Fibroblast of upper back skin (primary cell): ENCODE measurements at places on chromosomes 7 and 10.

DNA sequence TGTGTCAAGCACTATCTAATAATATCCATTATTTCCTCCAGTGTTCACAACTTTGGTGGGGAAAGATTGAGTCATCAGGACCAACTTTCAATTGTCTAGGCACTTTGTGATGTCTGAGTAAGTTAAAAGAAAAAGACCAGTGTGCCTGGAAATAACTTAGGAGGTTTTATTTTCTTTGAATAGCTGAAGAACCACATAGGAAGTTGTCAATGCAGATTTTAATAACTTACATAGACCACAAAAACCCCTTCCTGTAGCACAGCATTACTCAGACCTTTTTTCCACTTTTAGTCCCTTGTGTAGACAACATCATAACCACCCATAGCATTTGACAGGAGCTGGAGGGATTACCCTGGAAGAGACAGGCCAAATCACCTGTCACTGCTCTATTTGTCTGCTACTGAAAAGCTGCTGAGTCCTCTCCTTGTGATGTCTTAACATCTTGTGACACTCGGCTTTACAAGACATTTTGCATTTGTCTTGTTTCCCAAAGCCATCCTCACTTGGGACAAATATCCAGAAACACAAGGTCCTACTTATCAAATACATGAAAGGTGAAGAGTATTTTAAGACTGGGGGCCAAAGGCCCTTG lies 241.5 kb upstream of the PTER start:
- no peak for DNase-seq

GRCh38 chr7:139109983-139110411 lies 477 bp upstream of the ZC3HAV1 start:
- DNase-seq: no peak

GRCh38 chr10:21364196-21365114 lies 161.0 kb downstream of the SKIDA1 start:
- peak; percentile 82 for DNase-seq

- peak; percentile 63 for DNase-seq
Observed at GRCh38 chr7:17646253-17646956, 293.9 kb downstream of the SNX13 start.

DNA sequence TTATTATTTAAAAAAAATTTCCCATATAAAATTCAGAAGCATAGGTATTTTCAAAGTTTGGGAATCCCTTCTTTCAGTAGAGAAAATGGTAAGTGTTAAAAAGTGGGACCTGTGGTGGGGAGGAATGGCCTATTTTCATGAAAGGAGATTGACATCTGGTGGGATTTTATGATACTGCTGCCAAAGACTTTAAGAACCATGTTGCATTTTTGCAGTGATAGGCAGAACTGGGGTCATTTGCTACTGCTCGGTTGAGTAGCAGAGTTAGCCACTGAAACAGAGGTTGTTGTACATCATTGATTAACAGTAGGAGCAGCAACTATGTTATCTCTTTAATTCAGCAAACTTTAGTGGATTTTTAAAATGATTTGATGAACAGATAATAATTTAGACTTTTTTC lies 4.4 kb downstream of the BICC1 start:
- DNase-seq: no peak

- peak; percentile 7 for DNase-seq
Observed at GRCh38 chr7:7653593-7654187, 13.1 kb downstream of the UMAD1 start.

- no peak for DNase-seq
Observed at GRCh38 chr7:99029466-99030435, 114.2 kb downstream of the SMURF1 start.

DNA sequence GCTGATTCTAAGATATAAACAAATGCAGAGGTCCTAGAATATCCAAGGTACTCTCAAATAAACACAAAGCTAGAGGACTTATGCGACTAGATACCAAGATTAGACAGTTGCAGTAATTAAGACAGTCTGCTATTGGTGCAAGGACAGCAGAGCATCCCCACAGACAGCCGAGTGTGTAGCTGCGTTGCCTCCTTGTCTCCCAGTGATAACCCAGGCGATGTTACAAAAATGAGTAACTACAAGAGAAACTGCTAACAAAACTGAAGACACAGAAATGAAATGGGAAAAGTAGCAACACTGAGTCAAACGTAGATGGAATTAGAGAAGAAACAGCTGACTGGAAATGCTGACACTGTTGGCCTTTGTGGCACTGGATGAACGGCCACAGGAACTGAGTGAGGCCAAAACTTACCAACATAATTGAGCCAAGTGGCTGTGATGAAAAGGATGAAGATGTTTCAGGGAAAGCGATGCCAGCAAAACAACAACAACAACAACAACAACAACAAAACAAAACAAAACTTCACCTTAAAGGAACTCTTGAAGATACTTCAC lies 54.3 kb downstream of the BAIAP2L1 start:
- DNase-seq: no peak

DNA sequence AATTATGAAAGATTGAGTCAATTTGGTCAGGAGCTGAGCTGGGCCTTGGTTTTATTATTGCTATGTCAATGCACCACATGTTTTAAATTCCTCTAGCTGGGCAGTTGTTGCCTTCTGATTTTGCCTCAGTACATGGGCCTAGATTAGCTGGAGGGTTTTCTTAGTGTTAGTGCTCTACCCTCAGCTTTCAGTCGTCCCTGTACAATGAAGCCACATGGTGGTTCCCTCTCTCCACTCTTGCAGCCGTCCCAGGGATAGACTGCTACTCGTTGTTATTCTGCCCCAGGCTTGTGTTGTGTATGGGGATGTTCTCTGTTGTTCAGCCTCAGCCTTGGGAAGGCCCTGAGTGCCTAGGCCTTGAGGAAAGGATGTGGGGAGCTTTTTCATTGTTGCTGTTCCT lies 37.0 kb downstream of the NHLRC2 start:
- DNase-seq: no peak

DNA sequence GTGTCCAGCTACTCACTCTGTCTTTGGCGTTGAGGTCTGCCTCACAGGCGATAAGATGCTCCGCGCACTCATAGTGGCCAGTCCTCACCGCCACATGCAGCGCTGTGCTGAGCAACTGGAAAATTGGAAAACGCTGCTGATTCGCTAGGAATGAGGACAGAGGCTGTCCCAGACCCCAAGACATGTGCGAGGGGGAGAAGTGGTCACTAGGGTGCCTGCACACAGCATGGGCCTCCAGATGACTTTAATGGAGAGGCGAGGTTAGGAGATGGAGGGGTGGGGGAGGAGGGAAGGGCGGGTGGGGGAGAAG lies 5.2 kb downstream of the ANKRD1 start:
- DNase-seq: no peak

GRCh38 chr10:5482016-5482415 lies 17.4 kb downstream of the CALML5 start:
- DNase-seq: no peak

GRCh38 chr10:92965314-92965713 lies 95.3 kb upstream of the CYP26C1 start:
- peak; percentile 64 for DNase-seq

GRCh38 chr10:116554628-116555027 lies 8.9 kb downstream of the PNLIP start:
- DNase-seq: no peak

DNA sequence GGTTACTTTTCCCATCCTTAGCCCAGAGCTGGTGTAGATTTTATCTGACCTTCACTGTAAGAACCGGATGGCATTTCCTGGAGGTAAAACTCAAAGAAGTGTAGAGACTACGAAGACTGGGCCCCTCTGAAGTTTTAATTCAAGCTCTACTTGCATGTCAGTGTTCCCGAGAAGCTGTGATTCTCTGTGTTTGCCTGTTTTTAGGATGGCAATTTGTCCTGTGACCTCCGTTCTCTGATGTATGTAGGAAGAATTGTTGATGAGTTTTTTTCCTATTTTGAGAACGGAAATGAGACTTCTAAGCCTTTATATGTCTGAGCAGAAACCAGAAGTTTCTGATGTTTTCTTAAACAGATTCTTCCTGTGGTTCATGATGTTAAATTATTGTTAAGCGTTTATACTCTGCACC lies 94.1 kb downstream of the CDCA7L start:
- no peak for DNase-seq

- DNase-seq: no peak
Observed at GRCh38 chr7:43247757-43248156, 135.3 kb downstream of the HECW1 start.

DNA sequence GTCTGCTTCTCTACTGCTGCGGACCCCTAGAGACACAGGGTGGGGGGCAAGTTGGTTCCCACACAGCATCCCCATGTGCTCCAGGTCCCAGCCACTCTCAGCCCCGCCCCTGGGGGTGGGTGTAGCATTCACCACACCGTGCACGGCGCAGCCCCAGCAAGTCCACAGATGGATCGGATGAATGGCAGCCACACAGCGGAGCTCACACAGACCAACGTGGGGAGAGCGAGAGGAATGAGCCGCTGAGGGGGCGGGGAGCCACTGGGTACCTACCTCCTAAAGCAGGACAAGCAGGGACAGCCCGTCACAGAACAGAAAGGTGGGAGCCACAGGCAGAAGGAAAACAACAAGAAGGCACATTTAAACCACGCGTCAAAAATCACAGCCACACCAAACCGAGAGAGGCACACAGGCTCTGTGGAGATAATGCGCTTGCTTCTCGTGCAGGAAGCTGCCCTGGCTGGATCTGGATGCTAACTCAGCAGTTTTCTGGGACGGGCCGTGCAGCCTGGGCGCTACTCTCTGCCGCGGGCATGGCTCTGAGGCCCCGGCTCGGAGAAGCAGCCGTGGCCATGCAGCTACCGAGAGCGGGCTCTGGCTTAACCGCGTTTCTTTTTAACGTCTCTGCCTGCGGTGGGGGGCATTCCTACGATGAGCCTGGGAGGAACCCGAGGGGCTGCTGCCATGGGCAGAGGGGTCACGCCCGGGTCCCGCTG lies 102.5 kb downstream of the CYTH3 start:
- DNase-seq: no peak

DNA sequence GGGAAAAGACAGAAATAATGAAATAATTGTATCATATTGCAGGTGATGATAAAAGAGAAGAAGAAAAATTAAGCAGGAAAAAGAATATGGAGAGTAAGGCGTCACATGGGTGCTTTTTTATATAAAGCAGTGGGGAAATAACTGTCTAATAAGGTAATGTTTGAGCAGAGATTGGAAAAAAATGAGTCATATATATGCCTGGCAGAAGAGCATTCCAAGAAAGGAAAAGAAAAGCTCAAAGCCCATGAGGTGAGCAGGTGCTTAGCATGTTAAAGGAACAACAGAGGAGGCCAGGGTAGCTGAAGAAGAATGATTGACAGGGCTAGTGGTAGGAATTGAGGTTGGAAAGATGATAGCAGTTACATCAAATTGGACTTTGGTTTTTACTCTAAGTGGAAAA lies 739.5 kb downstream of the SORCS1 start:
- peak; percentile 67 for DNase-seq

DNA sequence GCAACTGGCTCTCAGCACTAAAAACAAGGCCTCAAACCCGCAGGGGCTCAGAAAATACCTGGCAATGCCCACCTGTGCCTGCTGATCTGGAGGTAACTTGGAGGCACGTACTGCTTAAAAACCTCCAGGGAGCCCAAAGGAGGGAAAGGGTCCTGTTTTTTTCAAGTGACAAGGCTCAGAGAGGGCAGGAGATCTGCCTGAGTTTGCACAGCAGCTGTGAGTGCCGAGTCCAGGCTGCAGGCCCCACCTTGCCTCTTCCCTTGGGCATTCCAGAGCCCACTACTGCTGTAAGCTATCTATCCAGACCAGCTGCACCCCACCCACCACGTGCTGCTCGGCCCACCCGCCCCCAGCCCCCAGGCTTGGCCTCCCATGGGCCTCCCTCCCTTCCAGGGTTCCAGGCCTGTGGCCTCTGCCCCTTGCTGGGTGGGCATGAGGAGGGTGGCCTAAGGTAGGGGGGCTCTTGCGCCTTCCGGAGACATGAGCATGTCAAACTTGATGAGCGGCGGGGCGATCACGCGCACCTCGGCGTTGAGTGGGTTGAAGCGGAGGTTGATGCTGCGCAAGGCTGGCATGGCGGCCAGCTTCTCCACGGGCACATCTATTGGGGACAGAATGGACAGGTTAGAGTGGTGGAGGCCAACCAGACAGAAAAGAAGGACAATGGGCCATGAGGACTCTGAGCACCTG lies 17.2 kb upstream of the NPFFR1 start:
- no peak for DNase-seq

- DNase-seq: no peak
Observed at GRCh38 chr10:104416-104815, 30.8 kb upstream of the ZMYND11 start.

- no peak for DNase-seq
Observed at GRCh38 chr7:102431617-102432298, 1.6 kb upstream of the ORAI2 start.

GRCh38 chr10:125169915-125170314 lies 9.6 kb upstream of the CTBP2 start:
- no peak for DNase-seq

- DNase-seq: no peak
Observed at GRCh38 chr10:50527442-50528043, 96.2 kb downstream of the SGMS1 start.

GRCh38 chr10:102412293-102412692 lies 6.3 kb downstream of the PSD start:
- DNase-seq: no peak

- no peak for DNase-seq
Observed at GRCh38 chr10:1548596-1548995, 188.7 kb downstream of the ADARB2 start.

- DNase-seq: no peak
Observed at GRCh38 chr10:91545384-91545783, 87.5 kb downstream of the PPP1R3C start.

DNA sequence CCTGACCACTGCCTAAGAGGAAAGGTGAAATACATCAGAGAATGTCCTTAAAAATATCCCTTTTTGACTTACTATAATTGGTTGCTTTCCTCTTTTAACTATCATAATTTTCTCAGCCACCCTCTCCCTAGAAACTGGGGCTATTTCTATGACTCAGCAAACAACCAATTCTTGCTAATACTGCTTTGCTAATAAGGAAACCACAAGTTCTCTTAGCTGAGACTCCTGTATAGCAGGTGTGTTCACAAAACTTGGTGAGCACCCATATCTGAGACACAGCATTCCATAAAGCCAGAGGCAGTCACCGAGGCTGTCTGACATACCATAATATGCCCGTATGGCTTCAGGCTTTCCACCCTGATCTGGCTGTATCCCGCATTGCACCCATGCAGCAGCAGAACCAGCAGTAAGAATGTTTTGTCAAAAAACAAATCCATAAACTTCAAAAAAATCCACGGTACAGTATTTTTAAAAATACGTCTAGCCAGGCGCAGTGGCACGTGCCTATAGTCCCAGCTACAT lies 191.7 kb upstream of the C7orf33 start:
- no peak for DNase-seq

DNA sequence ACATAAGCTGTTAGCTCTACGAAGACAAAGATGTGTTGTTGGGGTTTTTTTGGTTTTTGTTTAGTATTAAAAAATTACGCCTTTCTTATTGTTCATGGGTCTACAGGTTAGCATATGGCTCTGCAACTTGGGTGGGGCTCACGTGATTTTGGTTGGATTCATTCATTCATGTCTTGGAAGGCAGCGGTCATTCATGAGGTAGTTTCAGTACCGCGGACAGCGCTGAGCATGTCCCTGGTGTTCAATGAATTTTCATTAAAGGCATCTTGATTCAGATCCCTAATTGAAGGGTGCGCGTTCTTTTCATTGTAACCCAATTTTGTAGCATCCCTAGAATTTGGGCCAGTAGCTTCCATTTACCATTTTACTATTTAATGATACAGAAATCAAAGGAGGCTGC lies 42.9 kb upstream of the TCERG1L start:
- no peak for DNase-seq
